ENCODE measurements at places on chromosomes 7 and 10.

DNA sequence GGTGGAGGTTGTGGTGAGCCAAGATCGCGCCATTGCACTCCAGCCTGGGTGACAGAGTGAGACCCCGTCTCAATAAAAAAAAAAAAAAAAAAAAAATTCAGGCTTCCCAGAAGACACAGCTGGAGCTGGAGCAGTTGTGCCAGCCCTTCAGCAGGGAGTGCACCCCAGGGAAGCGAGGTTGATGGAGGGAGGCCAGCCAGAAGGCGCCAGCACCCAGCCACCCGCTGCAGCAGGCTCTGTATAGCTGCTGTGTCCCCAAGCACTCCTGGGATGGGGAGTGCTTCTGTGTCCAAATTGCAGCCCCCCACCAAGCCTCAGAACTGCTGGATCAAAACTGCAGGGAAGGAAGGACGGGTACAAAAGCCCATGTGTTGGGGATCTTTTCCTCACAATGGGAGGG, 47.8 kb downstream of the COBL start:
- DNase-seq: no peak

- DNase-seq: no peak
Observed at GRCh38 chr10:93568105-93568390, 1.6 kb downstream of the FFAR4 start.

DNA sequence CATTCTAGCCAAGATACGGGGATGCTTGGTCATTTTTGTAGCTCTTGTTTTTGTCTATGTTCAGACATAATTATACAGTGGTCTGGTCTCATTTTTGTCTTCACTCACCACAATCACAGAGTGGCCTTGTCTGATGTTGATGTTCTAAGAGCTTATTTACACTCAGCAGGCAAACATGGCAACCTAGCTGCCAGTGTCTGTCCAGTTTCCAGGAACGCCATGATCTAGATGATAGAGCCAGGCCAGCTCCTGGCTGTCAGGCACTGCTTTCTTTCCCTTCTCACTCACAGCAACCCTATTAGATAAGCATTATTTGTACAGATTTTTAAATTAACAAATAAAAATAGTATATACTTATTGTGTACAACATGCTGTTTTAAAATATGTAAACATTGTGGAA, 98.6 kb upstream of the PHF14 start:
- no peak for DNase-seq

- no peak for DNase-seq
Observed at GRCh38 chr7:8885480-8886000, 452.1 kb downstream of the NXPH1 start.

- DNase-seq: no peak
Observed at GRCh38 chr7:83478616-83479015, 170.3 kb downstream of the SEMA3E start.

DNA sequence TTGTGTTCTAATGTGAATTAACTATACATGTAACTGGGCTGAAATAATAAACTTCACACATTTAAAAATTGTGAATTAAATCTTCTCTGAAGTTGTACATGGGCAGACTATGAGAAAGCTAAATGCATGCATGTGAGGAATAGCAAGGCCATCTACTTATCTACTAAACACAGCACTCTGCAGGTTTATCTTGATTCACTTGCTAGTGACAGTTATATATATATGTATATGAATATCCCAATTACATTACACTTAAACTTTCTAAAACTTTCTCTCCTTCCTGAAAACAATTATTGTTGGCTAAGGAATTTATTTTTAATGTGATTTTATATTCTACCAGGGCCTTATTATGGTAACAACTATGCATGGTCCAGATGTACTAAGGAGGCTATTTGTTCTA, 5.1 kb upstream of the SP4 start:
- no peak for DNase-seq

DNA sequence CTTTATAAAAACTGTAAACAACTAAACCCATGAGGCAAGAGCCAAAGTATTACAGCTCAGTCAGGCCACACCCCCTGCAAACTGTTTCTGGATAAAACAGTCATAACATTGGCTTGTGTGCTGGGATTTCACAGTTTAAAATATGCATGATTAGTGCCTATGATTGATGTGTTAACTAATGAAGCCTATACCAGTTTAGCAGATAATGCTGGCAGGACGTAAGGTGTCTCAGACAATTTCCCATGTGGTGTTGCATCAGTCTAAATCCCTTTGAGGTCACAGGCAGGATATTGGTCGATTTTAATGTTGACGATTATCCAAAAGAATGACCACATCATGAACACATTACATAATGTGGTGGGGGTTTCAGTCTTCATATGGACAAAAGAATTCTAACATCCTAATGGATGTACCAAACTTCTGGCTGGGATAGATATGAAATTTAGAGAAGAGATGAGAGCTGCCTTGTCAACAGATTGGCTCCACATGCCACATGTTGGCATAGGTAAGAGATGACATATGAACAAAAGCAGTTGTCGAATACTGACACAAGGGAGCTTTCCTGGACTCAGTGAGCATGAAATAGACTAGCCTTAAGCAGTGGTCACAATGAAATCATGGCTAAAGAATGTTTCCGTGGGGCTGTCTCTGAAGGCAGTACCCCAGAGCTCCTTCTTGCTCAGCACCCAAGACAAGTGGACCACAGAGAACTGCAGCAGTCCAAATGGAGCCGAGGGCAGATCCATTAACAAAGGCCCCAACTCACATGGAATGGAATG, 445.6 kb downstream of the GFRA1 start:
- DNase-seq: no peak

DNA sequence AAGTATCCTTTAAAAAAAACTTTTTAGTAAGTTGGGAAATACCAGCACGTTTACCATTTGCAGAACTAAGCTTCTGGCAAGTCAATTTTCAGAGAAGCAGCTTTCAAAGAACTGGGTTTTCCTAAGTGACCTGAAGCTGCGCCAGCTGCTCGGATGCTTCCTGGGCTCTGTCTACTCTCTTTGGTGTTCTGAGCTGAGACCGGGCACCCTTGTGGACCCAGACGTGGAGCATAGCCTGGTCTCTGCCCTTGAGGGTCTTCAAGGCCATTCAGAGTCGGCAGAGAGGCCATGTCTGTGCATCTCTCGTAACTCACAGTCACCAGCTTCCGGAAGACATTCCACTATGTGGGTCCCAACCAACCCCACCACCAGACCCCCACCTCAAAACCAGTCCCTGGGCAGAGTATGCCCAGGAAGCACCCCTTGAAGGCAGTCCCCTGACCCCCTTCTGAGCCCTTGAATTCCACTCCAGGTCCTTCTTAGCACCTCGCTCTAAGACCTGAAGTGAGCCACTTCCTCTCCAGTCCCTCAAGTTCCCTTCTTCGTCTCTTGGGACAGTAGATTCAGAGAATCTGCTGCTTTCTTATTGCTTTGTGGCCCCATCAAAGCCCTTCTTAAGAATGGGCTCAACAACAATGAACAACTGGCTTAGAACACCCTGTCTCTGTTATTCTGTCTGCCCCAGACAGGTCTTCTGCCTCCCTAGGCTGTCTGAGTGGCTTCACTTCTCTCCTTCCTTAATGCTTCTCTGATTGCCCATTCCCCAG, 8.5 kb downstream of the CALML5 start:
- no peak for DNase-seq

DNA sequence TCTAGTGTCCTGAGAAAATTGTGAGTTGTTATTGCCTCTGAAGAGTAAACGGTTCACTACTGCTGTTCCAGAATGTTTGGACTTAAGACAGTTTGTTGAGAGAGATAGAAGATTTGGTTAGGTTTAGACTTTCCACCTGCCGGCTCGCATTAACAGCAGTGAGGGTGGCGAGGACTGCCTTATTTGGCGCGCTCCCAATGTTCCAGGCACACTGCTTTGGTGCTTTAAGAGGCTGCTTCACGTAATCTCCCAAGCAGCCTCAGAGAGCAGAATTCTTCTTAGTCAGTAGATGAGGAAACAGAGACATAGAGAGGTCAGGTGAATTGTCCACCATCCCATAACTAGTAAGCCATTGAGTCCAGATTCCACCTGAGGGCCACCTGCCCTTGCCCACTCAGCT, 41.1 kb downstream of the GLRX3 start:
- no peak for DNase-seq

DNA sequence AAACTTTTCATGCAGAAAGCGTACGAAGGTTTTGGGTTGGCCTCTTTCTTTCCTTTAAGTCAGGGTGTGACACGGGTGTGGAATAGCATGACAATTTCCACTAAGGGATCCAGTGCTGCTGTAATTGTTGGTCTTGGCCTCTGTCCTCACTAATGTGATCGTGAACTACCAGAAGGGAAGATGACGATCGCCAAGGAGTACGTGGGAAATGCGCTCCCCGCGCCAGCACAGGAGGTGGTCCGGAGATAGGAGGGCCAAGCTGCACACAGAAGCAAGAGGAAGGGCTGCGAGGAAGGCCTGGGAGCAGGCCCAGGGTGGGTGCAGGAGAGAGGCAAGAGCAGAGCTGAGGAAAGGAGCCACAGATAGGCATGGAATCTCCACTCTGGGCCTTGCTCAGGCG, 79.7 kb upstream of the PODXL start:
- no peak for DNase-seq

GRCh38 chr7:134154581-134155130, 27.5 kb downstream of the LRGUK start:
- no peak for DNase-seq

- no peak for DNase-seq
Observed at GRCh38 chr7:3158341-3158760, 114.7 kb upstream of the CARD11 start.

All from uterus (tissue), 4 donors.